ENCODE measurements at places on chromosomes 16 and 17.

- DNase-seq = no peak
Measured at GRCh38 chr17:65583921-65584603, 22.6 kb upstream of the AXIN2 start.

- DNase-seq = no peak
Measured at GRCh38 chr17:8923762-8924161, 41.7 kb downstream of the PIK3R5 start.

DNA sequence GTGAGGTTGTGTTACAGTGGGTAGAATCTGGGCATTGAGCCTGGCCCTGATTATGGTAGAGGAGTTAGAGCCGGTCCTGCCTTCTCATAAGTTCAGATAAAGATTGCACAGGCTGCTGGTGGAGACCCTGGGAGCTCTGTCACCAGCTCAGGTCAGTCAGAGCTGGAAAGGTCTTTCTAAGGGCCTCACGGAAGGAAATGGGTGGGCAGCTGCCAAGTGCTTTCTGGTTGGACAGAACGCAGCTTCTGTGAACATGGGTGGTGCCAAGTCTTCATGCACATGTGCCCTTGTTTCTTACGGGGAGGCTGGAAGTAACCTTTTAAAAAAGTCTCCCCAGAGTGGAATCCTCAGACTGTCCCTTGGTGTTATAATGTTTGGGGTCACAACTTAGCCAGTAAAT, 14.9 kb downstream of the ALKBH5 start:
- DNase-seq = no peak

DNA sequence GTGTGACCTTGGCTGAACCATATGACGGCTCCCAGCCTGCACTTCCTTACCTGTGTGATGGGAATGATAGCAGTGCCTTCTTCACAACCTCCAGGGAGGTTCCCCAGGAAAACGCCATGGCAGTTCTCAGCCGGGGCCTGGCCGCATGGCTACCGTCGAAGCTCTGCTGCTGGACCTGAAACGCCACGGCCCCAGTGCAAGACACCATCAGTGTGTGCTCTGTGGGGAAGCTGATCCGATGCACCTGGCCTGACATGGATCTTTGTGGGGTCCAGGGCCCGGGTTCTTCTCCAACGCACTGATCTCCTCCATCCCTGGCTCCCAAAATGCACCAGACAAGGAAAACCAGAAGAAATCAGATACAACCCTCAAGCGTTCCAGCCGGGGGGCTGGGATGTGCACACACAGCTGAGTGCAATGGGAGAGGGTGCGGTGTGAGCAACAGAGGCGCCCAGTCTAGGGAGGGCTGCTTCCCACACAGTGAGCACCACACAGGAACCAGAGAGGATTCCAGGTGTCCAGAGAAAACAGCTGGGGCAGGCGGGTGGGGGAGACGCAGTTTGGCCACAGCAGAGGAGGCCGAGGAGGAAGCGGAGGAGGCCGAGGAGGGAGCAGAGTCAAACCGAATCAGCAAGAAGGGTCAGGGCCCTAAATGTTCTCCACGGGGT, 54.3 kb upstream of the ZNF469 start:
- DNase-seq = no peak

GRCh38 chr16:2816751-2817339, at the start of gene PRSS21:
PRSS21 (plus strand) TSS chr16:2817237; CDS start chr16:2817269, 32 bp downstream.
- no peak for DNase-seq

DNA sequence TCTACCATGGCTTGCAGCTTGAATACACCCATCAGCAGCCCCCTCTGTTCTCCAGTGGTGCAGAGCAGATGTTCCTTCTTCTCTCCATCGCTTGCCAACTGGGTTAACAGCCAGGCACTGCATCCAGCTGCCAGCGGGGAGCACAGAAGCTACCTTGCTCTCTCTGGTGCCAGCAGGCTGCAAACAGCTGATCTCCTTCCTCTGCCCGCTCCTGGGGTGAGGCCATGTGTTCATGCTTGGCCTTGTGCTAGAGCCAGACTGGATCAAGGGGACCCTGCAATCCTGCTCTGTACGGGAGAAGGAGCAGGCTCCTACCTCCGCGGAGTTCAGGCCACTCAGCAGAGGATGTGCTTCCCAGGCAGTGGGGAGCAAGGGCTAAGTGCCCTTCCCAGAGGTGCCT, 24.1 kb upstream of the ENGASE start:
- DNase-seq = no peak

GRCh38 chr16:57446531-57447185, 527 bp downstream of the CIAPIN1 start:
- DNase-seq = no peak

GRCh38 chr17:19398301-19399181, 11.6 kb upstream of the MFAP4 start:
- DNase-seq = no peak

- DNase-seq = no peak
Measured at GRCh38 chr17:62692721-62693431, 65.4 kb downstream of the MRC2 start.

- no peak for DNase-seq
Measured at GRCh38 chr17:31733326-31733725, 125.7 kb downstream of the COPRS start.

DNA sequence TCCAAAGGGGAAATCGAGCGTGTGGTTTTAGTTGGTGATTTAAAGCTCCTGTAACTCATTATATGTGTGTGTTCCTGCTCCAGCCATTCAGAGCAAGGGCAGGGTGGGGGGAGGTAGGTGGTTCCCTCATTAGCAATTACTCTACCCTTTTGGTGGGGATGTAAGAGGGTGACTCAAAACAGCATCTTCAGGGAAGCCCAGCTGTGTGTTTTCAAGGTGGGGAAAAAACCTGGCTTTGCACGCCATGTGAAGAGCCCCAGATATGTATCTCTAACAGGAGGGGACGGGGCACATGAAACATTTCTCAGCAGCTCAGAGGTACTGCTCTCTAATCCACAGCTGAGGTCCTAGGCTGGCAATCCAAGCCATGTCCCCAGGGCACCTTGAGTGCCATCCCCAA, 241.3 kb upstream of the ZFHX3 start:
- no peak for DNase-seq

DNA sequence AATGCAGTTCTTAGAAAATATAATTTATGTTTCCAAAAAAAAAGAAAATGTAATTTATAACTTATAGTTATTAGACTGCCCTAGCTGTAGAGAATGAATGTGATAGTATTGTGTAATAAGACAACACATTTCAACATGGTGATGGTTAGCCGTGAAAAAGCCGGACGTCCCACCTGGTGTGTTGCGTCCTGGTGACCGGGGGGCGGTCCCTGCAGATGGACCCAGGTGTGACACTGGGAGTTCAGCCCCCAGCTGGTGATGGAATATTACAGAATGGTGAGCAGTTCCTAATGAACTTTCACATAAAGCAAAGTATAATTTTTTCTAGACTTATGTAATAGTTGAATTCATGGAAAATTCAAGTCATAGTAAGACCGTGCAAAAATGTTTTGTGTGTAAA, 132.8 kb downstream of the LAT start:
- no peak for DNase-seq

GRCh38 chr16:12587646-12588277, 215.9 kb downstream of the CPPED1 start:
- DNase-seq = no peak

DNA sequence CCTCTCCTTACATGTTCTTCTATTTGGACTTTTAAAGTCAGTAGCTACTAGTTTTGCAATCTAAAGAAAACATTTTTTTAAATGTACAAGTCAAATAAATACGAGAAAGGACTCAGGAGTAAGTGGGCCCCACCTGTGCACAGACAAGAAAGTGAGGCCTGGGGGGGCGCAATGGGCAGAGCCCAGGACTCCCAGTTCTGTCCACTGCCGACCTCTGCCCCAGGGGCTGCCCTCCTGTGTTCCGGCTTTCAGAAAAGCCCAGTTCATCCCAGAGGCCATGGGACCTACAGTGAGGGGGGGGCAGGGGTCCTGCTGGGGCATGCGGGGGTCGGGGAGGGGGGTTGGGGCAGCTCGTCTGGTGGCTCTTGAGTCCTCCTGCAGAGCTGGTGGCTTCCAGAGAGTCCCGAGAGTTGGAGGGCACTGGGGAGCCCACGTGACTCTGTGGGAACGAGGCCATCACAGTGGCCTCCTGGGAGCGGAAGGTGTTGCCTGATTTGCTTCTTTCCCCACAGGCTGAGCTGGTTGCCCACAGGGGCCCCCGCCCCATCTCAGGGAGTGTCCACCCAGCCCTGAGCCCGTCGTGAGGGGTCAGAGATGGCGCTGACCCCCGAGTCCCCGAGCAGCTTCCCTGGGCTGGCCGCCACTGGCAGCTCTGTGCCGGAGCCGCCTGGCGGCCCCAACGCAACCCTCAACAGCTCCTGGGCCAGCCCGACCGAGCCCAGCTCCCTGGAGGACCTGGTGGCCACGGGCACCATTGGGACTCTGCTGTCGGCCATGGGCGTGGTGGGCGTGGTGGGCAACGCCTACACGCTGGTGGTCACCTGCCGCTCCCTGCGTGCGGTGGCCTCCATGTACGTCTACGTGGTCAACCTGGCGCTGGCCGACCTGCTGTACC, 2.4 kb downstream of the UTS2R start:
- DNase-seq = no peak

DNA sequence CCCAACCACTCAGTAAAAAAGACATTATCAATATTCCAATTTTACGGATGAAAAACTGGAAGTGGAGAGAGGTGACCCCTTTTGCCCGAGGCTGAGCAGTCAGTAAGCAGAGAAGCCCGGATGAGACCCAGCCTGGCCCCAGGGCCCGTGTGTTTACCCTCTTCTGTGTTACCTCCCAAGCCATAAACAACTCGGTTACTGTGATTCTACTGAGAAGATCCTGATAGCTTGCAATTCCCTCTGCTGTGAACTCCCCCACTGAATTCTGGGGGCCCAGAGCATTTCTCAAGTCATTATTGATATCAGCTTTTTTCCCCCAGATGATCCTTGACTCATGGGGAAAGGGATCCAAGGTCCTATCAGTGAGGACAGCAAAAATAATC, 482.6 kb upstream of the ERCC4 start:
- DNase-seq = no peak

DNA sequence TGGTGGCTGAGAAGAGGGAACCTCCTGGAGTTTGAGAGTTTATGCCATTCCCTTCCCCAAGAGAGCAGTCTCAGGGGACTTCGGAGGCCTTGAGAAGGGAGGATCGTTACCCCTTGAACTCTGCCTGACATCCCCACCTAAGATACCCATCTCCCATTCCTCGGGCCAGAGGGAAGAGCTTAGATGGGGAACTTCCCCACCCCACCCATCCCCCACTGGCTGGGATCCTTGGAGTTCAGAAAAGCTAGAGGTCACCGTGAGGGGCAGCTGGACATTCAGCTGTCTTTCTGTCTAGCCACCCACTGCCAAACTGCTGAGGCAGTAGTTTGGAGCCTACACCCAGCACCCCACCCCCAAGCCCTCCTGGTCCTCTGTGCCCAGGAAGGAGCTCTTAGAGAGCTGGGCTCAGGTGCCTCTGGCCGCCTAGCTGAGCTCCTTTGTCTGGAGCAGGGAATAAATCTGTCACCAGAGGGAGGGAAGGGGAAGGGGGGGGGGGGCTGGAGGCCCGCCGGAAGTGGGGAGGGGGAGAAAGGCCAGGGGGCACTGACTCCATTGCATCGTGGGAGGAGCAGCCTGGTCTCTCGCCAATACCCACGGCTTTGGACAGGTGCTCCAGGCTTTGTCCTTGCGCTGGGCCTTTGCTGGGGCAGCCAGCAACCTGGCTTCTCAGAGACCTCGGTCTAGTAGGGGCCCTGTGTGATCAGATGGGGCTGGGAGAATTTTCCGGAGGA, 1.0 kb downstream of the HSD11B2 start:
- DNase-seq = no peak

DNA sequence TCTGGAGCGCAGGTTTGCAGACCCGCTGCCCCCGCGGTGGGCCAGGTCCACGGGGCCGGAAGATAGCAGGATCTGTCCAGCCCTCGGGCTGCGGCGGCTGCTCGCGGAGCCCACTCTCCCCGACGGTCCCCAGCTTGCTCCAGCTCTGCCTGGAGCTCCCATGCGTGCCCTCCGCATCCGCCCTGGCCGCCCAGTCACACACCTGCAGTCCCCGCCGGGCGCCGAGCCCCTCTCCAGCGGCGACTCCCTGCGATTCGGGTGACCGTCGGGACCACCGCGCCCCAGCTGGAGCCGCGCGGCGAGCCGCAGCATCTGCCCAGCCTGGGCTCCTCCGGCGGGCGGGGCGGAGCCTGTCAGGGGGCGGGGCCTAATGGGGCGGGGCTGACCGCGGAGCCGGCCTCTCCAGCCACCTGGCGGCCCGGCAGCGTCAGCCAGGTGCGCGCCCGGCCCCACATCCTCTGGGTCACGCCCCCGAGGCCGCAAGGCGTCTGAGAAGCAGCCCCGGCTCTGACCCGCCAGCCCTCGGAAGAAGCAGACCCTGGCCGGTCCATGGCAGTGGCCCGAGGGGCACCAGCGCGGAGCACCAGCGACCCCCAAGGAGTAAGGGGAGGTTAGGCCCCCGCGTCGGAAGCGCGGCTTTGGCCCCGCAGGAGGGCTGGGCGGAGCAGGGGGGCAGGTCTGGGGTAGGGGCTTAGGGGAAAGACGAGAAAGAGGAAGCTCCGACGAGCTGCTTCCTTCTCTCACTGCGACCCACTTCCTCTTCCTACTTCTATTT, at the start of gene PIK3R5:
PIK3R5 (minus strand) TSS at position 314 of the 775 bp plus-strand sequence. CDS start 54,213 bp downstream, outside the sequence.
- no peak for DNase-seq

DNA sequence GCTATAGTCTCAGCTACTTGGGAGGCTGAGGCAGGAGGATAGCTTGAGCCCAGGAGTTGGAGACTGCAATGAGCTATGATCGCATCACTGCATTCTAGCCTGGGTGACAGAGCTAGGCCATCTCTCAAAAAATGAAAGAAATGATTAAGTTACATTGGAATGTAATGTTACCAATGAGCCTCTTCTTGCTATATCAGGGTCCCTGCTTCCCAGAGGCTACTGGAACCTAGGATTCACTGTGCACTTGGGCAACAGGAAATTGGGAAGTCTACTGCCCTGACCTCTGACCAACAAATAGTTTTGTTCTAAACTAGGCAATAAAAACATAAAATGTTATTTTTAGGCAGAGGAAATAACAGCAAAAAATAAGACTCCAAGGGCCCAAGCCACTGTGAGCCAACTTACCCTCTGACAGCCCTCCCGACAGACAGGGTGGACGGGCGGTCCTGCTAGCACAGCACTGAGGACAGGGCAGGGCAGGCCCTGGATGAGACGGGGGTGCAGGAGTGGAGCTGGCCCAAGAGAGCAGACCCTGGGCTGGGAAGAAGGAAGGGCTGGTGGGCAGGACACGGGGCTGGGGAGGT, 27.5 kb downstream of the NSMCE1 start:
- DNase-seq = no peak

GRCh38 chr16:1830213-1830612, 3.2 kb downstream of the FAHD1 start:
- DNase-seq = no peak

- DNase-seq = no peak
Measured at GRCh38 chr17:43183921-43184320, 12.9 kb downstream of the NBR1 start.

GRCh38 chr16:53849994-53850393, 146.0 kb downstream of the FTO start:
- DNase-seq = no peak

GRCh38 chr17:18241229-18241871, 15.9 kb downstream of the LLGL1 start:
- DNase-seq = no peak

DNA sequence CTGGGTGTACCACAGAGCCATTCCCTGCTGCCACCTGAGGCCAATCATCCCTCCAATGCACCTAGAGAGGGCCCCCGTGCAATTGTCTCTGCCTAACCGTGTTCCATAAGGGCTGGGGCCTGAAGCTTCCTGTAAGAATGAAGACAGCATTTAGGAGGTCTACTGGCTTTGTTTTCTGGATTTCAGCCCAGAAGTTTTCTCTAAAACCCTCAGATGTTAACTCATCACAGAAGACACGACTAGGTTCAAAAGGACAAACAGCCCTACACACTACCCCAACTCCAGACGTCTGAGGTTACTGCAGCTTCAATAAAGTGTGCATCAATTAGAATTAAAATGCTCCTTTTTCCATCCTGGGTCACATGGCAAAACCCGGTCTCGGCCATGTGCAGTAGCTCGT, 10.8 kb upstream of the DRG2 start:
- no peak for DNase-seq

Measured in NCI-H1436 treated with DMSO at 0.1 percent for 48 hours (cell line).